ENCODE measurements at places on chromosomes 16 and 17. TPM values are rescaled to one million over a fixed set of nuclear protein-coding genes. Genes with fewer than 3 reads are reported as not detected.

DNA sequence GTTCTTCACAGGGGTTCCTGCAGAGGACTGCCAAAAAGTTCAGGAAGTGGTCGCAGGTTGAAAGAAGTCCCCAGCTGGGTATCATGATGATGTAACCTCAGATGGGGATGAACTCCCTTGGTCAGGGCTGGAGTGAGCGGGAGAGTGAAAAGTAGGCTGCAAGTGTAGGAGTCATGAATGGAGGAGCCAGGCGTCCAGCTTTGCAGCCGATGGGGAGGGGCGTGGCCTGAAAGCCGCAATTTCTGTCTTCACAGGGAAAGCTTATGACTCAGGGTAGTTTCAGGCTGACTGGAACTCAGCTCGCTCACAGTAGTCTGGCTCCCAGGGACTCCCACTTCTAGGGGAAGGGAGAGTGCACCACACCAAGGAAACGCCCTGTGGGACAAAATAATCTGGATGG is 70.0 kb upstream of the HS3ST3A1 start:
- peak; percentile 80 for DNase-seq

DNA sequence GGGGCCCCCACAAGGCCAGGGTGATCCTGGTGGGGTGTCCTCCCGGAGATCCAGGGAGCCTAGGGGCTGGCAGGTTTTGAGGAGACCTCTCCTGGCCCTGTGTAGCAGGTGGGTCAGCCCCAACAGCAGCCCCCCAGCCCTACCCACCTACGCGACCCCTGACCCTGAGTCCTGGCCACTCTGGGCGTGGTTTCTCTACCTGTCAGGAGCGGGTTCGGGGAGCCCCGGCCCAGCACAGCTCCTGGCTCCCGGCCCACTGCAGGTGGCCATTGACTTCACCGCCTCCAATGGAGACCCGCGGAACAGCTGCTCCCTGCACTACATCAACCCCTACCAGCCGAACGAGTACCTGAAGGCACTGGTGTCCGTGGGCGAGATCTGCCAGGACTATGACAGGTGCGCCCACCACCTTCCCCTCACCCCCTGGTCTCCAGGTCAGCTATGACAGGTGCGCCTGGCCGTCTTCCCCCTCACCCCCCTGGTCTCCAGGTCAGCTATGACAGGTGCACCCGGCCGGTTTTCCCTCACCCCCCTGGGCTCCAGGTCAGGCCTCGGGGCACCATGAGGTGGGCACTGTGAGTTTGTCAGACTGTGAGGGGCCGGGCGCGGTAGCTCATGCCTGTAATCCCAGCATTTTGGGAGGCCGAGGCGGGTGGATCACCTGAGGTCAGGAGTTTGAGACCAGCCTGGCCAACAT is 13.0 kb downstream of the CPNE7 start:
- DNase-seq: no peak

DNA sequence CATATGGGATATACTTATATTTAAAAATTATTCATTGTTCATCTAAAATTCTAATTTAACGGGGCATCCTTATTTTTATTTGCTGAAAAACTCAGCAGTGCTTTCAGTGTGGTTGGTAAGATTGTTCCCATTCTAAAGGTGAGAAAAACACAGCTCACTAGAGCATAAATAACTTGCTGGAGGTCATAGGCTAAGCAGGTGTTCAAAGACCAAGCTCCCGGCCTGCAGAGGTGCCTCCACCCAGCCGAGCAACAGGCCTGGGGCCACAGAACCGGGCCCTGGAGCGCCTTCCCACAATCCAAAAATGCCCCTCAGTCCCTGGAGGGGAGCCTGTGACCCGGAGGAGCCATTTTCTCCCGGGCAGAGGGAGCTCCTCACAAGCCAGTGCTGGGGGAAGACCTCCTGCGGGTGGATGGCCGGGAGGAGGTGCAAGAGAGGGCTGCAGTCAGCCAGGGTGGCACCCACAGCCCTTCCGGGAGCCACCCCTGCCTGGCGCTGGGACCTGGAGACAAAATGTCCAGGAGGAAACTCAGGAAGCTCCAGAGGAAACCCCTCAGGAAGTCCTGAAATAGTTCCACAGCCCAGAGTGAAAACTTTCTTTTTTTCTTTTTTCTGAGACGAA is 14.7 kb downstream of the ABR start:
- no peak for DNase-seq

- no peak for DNase-seq
These were observed 8.3 kb upstream of the GEMIN4 start for GRCh38 chr17:760371-760770.

- no peak for DNase-seq
These were observed 36.3 kb upstream of the CDH1 start for GRCh38 chr16:68700831-68701230.

DNA sequence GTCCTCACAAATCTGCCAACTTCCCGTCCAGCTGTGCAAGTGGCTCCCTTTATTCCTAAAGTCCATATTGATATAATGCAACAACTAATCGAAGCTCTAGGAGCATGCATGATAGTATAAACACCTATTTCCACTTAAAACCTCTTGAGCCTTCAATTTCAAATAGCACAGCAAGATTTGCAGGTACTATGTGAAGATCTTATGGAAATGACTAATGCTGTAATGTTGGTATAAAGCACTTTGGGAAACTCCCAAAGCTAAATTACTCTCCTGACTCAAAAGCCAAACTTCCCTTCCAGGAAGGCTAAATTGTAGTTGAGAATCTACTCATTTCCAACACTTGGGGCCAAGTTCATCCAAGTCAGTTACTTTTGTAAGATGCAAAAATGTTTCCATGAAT is 287.6 kb upstream of the CDH11 start:
- DNase-seq: no peak

DNA sequence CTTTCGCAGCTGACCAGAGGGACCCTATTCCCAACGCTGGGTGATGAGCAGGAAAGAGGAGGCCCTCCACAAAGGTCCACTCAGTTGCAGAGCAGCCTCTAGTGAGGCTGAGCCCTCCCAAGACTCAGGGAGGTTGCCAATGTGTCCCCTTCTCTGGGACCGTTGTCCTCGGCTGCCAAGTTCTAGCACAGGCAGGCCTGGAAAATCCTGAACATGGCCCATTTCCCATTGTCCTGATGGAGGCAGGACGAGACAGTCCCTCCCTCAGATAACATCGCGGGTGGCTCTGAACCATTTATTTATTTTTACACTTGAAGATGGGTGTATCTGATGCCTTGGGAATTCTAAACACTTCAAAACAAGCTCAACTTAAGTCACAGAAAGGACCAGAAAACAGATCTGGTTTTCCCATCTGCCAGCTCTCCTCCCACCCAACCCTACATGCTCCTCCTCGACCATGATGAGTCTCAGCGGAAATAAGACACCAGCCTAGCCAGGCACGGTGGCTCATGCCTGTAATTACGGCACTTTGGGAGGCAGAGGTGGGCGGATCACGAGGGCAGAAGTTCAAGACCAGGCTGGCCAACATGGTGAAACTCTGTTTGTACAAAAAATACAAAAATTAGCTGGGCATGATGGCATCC is 12.8 kb downstream of the CDIP1 start:
- no peak for DNase-seq

DNA sequence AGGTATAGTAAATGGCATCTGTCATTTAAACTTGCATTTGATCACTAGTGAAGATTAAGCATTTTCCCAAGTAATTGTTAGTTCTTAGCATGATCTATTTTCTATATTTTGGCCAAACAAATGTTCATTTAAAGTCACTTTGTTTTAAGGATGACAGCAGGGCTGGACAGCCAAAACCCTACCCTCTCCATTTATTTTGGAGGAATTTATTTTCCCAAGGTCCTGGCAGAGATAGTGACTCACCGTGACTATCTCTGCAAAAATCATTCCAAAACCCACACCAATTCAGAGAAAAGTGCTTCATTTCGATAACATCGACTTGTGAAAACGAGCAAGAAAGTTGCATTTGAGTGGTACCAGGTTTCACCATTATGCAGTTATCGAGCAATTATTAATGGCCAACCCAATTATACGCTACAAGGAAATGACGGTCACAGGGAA is 665 bp upstream of the AKAP1 start:
- no peak for DNase-seq

DNA sequence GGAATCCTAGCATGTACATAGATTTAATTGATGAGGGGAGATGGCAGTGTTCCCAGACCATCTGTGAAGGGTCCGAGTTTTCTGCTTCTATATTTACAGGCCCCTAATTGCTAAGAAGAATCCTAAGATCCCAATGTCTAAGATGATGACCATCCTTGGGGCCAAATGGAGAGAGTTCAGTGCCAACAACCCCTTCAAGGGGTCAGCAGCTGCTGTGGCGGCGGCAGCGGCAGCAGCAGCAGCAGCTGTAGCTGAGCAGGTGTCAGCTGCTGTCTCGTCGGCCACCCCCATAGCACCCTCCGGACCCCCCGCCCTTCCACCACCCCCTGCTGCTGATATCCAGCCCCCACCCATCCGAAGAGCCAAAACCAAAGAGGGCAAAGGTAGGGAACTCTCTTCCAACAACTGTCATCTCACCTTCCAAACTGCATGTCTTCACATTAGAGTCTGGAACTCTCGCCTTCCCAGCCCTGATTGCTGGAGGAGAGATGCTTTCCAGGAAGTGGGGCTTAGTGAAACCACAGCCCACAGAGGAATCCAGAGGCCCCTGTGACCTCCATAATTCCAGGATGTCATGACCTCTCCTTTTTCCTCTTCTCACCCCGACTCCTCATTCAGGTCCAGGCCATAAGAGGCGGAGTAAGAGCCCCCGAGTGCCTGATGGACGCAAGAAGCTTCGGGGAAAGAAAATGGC is 4.7 kb downstream of the CHD3 start:
- DNase-seq: peak; percentile 8

GRCh38 chr17:13957636-13958035 is 111.7 kb upstream of the COX10 start:
- DNase-seq: peak; percentile 3

DNA sequence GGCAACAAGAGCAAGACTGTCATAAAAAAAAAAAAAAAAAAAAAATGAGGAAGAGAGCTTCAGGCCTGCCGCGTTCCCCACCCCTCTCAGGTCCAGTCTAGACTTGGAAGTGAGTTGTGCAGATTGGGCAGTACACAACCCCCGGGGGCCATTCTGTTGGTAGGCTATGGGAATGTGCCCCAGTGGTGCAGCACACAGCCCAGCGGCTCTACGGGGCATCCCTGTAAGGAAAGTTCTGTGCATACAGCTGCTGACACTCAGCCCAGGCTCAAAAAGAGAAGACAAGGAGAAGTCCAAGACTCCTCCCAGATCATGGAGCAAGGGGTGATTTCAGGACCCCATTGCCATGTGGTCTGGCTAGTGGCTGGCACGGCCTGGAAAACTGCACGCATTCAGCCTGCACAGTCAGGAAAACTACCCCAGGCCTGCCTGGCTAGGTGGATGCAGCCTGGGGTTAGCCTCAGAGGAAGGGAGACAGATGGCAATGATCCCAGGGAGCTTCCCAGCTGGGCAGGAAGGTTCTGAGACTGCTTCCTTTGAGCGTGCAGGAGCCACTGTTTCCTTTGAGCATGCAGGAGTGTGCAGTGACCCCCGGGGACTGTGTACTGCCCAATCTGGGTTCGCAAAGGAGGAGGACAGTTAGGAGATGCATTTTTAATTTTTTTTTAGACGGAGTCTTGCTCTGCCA is 44.8 kb downstream of the PECAM1 start:
- DNase-seq: no peak

GRCh38 chr17:72171703-72172667 is 51.2 kb downstream of the SOX9 start:
- no peak for DNase-seq

DNA sequence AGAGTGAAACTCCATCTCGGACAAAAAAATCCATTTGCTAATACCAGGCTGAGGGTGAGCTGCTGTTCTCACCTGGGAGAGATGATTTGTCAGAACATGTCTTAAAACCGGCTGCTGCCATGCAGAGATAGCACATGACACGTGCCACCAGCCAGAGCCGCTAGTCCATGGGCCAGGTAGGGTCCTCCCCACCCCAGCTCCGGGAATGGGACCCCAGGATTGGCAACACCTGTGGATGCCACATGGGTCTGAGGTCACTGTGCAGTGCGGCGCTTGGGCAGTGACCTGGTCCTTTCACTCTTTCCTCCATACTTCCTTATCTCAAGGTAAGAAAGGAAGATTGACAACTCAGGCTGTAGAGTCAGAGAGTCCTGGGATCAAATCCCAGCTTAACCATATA is 393.3 kb upstream of the TNRC6C start:
- DNase-seq: no peak

GRCh38 chr17:8160741-8161221 is 2.0 kb downstream of the VAMP2 start:
- DNase-seq: no peak

DNA sequence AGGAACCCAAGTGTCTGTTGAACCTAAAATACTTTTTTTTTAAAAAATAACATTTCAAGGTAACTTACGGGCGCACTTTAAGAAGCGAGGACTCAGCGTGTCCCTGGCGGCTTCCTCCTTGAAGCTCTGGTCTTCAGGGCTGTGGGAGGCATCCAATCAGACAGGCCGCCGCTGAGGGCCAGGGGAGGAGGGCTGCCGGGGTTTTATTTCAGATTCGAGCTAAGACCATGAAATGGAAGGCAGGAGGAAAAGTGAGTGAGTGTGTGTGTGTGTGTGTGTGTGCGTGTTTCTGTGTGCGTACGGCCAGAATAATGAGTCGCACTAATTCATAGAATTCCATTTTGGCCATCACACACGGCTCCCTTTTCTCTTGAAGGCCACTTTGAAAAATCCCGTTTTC is 41.1 kb downstream of the C16orf78 start:
- no peak for DNase-seq

GRCh38 chr17:19897903-19898302 is 30.2 kb upstream of the ULK2 start:
- peak; percentile 57 for DNase-seq

DNA sequence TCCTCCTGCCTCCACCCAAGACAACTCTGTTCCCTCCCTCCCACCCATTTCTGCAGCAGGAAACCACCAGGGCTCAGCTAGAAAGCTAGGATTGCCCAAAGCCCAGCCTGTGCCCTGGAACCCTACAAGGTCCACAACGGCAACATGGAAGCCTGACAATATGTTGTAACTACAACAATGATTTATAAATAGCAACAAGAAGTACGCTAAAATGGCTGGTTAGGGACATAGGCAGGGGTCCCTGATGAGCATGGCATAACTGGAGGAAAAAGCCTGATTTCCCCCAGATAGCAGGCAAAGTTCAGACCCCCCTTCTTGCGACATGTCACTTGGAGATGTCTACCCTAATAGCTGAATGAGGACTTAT is 6.6 kb downstream of the ST3GAL2 start:
- no peak for DNase-seq

DNA sequence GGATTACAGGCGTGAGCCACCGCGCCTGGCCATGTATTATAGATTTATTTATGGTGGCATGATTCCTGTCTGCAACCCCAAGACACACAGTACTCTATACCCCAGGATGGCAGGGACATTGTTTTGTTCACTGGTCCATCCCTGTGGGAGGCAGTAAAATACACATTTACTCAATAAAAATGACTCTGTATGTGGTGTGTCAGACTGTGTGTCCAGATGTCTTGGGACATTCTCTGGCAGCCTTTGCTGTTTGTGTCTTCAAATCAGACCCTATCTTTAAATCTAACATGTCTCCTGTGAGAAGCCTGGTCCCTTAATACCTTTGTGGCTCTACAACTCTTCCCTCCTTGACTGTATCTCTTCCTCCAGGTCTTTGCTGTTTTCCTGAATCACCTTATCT is 1.7 kb upstream of the COASY start:
- no peak for DNase-seq

Gene CSH2
- not detected for total RNA-seq

Gene PRSS8
- not detected for total RNA-seq

Gene LRRC75A
- 3.1 TPM for total RNA-seq

Gene MYH1
- not detected for total RNA-seq

Gene BRIP1
- 4.0 TPM for total RNA-seq

Gene PHKG2
- 11.8 TPM for total RNA-seq

Gene KRTAP9-8
- total RNA-seq: not detected

Gene BCL6B
- 0.50 TPM for total RNA-seq

Gene KRTAP4-3
- not detected for total RNA-seq

Data from fibroblast of lung (primary cell).